ENCODE measurements at places on chromosomes 1 and 21. TPM values are rescaled to one million over a fixed set of nuclear protein-coding genes. Genes with fewer than 3 reads are reported as not detected.

DNA sequence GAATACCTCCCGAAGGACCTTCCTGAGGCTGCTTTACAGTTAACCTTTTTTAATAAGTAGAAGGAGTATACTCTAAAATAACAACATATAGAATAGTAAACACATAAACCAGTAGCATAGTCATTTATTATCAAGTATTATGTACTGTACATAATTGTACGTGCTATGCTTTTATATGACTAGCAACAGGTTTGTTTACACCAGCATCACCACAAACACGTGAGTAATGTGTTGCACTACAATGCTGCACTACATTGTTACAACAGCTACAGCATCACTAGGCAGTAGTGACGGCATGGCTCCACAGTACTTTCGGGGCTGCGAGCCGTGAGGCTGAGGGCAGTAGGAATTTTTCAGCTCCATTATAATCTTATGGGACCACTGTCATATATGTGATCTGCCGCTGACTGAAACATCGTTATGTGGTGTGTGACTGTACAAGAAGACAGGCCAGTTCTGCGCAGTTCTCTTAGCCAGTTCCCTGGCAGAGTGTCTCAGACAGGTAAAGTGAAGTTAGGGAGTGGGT lies 82.8 kb upstream of the LRRC8D start:
- no peak for DNase-seq

DNA sequence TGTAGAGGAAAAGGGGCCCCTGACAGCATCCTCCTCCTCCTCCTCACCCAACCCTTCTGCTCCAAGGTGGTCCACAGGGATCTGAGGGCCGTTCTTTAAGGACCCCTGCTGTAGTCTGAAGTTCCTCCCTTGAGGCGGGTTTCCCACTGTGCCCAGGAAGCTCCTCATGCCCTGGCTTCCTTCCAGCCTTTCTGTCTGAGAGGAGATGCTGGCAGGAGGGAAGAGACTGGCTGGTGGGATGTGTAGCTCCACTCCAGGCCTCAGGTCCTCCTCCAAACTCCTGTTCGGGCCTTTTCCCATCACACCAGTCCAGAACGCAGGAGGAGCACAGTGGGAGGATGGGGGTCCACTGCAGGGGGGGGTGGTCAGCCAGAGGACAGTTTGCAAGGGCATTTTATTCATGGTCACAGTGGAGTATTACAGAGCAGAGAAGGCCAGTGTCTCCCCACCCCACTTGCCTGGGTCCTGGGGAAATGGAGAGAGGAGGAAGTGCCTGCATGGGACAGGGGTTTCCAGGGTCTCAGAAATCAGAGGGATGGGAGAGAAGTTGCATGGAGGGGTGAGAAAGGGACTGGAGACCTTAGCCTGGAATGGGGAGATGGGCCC lies 7.8 kb downstream of the ETV3L start:
- no peak for DNase-seq

PRDM16 gene
- 7.7 TPM for polyA plus RNA-seq

DNA sequence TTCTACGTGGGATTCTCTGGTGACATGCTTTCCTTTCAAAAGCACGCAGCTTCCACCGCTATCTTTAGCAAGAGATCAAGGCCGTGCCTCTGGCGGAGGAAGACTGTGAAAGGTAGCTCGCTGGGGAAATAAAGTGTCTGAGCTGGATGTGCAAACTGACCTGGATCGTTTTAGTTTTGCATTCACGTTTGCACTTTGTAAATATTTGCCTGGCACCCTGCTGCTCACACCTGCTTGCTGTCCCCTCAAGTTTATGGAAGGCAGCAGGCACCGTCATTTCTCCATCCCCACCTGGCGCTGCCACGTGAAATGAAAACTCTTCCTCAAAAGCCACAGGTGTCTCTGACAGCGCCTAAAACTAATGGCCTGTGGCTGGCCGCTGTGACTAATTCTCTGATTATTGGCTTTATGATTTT lies 44.0 kb upstream of the TARDBP start:
- DNase-seq, result no peak

- DNase-seq, result peak; percentile 79
These were observed 50.8 kb downstream of the PAX7 start for GRCh38 chr1:18681423-18681835.

DNA sequence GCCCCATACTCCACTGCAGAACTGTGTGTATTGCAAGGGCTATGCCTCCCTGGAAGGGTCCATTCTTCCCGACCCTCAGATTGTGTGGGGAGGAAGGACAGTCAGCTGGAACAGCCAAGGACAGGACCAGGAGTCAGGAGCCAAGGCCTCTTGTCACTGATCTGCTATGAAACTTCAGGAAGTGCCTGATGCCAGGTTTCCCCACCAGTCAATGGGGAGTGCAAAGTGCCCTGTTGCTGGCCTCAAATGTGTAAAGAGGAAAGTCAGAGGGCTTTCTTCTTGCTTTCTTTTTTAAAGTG lies 168.8 kb downstream of the GRIK3 start:
- DNase-seq, result no peak

CDA gene
- polyA plus RNA-seq, result 2.1 TPM

CA6 gene
- not detected for polyA plus RNA-seq

CELA3A gene
- not detected for polyA plus RNA-seq

GRCh38 chr1:103945774-103946173 lies 196.1 kb downstream of the AMY1C start:
- no peak for DNase-seq

- no peak for DNase-seq
These were observed 8.3 kb downstream of the RCAN1 start for GRCh38 chr21:34606621-34607020.

GRCh38 chr1:26353976-26354820 lies at the start of gene CRYBG2:
Gene CRYBG2, minus strand, starts transcription at chr1:26354130. Its CDS starts 7,473 bp downstream, at chr1:26346657.
- peak; percentile 87 for DNase-seq

- peak; percentile 56 for DNase-seq
These were observed 690 bp downstream of the EPS8L3 start for GRCh38 chr1:109762821-109763645.

ZNF648 gene
- not detected for polyA plus RNA-seq

DNA sequence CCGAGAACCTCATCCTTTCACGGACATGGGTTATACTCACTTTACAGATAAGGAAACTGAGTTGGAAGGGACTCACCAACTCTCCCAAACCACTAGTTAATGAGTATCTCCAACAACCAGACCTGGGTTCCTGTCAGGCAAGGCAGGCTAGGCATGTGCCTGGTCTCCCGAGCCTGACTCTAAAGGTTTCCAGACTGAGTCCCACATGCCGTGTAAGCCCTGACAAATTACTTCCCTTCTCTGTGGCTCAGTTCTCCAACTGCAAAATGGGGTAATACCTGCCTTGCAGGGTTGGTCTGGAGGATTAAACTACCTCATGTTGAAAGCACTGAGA lies 34.3 kb downstream of the SSBP3 start:
- DNase-seq, result no peak

LMX1A gene
- not detected for polyA plus RNA-seq

TACSTD2 gene
- 21.7 TPM for polyA plus RNA-seq

GRCh38 chr1:162284206-162284955 lies 92.3 kb downstream of the SPATA46 start:
- no peak for DNase-seq

DNA sequence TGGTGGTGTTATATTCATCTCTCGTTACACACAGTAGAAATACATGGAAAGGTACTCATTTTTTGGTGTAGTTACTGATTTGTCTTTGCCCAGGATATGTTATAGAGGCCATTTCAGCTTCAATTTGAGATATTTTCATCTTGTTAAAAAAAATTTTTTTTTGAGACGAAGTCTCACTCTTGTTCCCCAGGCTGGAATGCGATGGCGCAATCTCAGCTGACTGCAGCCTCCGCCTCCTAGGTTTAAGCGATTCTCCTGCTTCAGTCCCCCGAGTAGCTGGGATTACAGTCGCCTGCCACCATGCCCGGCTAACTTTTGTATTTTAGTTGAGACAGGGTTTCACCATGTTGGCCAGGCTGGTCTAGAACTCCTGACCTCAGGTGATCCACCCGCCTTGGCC lies 19.0 kb downstream of the MORC3 start:
- DNase-seq, result no peak

DNA sequence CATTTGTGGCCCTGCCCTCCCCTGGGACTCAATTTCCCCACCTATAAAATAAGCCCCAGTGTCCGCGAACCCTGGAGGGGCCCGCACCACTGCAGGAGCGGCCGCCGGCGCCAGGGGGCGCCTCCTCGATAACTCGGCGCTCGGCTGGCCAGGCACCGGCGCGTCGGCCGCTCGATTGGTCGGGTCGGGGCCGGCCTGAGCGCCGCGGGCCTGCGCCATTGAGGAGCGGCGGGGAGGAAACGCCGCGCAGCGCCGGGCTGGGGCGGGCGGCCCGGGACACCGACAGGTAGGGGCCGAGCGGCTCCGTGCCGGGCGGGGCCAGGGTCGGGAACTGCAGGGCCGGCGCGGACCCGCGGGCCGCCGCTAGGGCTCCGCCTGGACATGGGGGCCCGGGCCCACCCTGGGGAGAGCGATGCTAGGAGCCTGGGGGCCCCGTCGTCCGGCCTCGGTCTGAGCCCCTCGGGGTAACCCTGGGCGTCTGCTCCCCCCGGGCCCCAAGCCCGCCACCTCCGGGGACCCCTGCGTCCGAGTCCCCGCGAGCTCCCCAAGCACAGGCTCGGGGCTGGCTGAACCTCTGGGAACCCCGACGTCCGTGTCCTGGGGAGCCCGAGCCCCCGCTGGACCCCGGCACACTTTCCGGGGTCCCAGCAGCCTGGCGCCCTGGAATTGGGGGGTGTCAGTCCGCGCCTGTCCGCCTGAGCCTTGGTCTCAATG lies at the start of gene VPS13D:
Gene VPS13D, plus strand, starts transcription at position 196 of the 714 bp plus-strand sequence. CDS start 4,237 bp downstream, outside the sequence.
- DNase-seq, result peak; percentile 95

MCOLN3 gene
- 13.9 TPM for polyA plus RNA-seq

DNA sequence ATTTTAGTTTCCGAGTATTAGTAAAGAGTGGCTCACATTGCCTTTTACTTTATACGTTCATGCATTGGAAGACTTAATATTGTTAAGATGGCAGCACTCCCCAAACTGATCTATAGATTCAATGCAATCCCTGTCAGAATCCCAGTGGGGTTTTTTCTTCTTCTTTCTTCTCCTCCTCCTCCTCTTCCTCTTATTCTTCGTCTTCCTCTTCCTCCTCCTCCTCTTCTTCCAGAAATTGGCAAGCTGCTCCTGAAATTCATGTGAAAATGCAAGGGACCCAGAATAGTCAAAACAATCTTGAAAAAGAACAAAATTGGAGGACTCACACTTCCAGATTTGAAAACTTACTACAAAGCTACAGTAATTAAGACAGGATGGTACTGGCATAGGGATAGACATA lies 23.2 kb upstream of the MACF1 start:
- DNase-seq, result no peak

- no peak for DNase-seq
These were observed 160.0 kb downstream of the SEC16B start for GRCh38 chr1:177809819-177810218.

TPM3 gene
- polyA plus RNA-seq, result 321 TPM

GRCh38 chr1:25989440-25990234 lies 8.2 kb downstream of the PAFAH2 start:
- DNase-seq, result no peak

- DNase-seq, result no peak
These were observed 208.4 kb upstream of the ZC3H12A start for GRCh38 chr1:37265786-37266667.

GRCh38 chr1:244869364-244869827 lies 5.1 kb upstream of the HNRNPU start:
- no peak for DNase-seq

- DNase-seq, result no peak
These were observed 13.4 kb downstream of the TMEM63A start for GRCh38 chr1:225868631-225869330.

- DNase-seq, result no peak
These were observed 13.0 kb upstream of the PEAR1 start for GRCh38 chr1:156880473-156880872.

- no peak for DNase-seq
These were observed 175.9 kb downstream of the PAPPA2 start for GRCh38 chr1:176638713-176639526.

CD2 gene
- 0.08 TPM for polyA plus RNA-seq

DNA sequence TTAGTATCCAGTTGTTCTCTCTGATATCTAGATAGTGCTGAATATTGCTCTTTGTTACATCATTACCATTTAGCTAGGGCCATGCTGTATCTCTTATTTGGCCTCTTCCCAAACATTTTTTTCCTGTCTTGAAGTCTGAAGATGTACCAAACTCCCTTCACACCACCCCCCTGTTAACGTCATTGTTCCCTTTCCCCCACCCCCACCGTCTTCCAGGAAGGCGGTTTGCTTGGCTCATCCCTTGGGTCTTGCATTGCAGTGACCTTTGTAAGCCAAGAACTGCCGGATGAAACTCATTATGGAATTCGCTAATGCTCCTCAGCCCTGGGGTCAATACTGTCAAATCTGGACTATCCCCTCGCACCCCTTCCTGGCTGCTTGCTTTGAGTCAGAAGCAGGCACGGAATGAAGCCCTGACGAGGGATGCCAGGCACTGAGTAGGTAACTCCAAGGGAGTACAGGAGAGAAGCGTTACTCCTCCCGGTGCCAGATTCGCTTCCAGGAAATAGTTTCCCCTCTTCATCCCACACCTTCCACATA lies 283.1 kb downstream of the TM2D1 start:
- DNase-seq, result no peak

GRCh38 chr1:168343566-168343965 lies 62.9 kb downstream of the TBX19 start:
- no peak for DNase-seq

KCNJ9 gene
- not detected for polyA plus RNA-seq

PRELP gene
- polyA plus RNA-seq, result 10.8 TPM

DNA sequence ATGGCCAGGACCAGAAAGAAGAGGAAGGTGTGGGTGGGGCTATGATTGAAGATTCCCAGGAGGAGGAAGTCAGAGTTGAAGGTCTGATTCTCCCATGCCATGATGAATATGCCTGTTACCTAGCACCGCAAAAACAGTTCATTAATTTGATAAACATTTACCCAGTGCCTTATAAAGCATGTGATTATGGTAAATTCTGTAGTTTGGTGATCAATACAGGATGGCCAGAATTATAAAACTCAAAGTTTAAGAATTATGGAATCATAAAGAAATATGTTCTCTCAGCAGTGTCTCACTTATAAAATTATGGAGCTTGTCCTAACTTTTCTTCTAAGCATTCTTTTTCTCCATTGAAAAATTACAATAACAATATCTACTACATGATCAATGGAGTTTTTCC lies at the start of gene OR2M7:
Gene OR2M7, minus strand, starts transcription at position 101 of the 400 bp plus-strand sequence. Its CDS starts 0 bp downstream, at position 101.
- no peak for DNase-seq

GRCh38 chr1:206430031-206430983 lies 40.0 kb upstream of the IKBKE start:
- DNase-seq, result no peak

GSTM5 gene
- 1.6 TPM for polyA plus RNA-seq

- no peak for DNase-seq
These were observed 7.8 kb downstream of the ITLN1 start for GRCh38 chr1:160877221-160877620.

DNA sequence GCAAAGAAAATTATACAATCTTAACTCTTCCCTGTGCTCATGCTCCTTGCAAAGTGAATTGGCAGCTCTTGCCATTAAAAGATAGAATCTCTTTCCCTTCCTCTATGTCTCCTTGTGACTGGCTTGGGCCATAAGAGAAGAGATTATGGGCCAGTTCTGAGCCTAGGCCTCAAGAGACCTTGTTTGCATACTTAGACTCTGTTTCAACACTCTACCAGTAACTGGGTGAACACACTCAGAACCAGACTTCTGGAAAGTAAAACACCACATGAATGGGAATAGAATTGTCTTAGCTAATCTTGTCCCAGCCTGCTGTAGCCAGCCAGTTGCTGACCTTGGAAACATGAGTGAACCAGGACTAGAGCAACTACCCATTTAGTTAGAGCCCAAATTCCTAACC lies 15.3 kb upstream of the OR6K3 start:
- no peak for DNase-seq

UBE2U gene
- 0.21 TPM for polyA plus RNA-seq
